DND-41 (cell line): ENCODE measurements at places on chromosomes 13 and 19.
A peak's percentile ranks its signal among the peaks of the same experiment; 100 is the strongest.

DNA sequence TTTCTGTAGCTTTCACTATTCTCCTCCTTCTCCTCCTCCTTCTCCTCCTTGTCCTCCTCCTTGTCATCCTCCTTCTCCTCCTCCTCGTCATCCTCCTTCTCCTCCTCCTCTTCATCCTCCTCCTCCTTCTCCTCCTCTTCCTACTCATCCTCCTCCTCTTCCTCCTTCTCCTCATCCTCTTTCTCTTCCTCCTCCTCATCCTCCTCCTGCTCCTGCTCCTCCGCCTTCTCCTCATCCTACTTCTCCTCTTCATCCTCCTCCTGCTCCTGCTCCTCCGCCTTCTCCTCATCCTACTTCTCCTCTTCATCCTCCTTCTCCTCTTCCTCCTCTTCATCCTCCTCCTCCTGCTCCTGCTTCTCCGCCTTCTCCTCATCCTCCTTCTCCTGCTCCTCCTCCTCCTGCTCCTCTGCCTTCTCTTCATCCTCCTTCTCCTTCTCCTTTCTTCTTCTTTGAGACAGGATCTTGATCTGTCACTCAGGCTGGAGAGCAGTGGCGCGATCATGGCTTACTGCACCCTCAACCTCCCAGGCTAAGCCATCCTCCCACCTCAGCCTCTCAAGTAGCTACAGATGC, 36.3 kb downstream of the TRPM4 start:
- DNase-seq = no peak

- peak; percentile 99 for DNase-seq
Observed at GRCh38 chr19:2613507-2614295, 88.8 kb downstream of the GNG7 start.

GRCh38 chr13:26819046-26819445, 58.5 kb upstream of the GPR12 start:
- DNase-seq = no peak

GRCh38 chr13:73970421-73971055, 163.7 kb downstream of the KLF12 start:
- no peak for DNase-seq

DNA sequence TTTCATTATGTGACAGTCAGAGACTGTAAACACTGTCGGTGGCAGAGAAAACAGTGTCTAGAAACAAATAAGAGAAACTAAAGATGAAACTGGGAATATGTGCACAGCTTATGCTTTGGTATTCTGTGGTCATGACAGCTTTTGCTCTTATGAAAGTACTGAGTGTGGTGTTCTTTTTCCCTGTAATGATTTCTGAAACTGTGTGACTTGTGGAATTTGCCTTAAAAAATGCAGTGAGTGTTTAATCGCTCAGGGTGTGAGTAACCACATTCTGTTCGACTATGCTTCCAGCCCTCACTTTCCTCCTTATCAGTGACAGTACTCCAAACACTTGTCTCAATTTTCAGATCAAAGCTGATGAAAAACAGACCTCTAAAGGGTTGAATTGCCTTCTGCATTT, 66.9 kb upstream of the DIAPH3 start:
- DNase-seq = no peak

- no peak for DNase-seq
Observed at GRCh38 chr13:97284558-97284957, 62.4 kb downstream of the MBNL2 start.

DNA sequence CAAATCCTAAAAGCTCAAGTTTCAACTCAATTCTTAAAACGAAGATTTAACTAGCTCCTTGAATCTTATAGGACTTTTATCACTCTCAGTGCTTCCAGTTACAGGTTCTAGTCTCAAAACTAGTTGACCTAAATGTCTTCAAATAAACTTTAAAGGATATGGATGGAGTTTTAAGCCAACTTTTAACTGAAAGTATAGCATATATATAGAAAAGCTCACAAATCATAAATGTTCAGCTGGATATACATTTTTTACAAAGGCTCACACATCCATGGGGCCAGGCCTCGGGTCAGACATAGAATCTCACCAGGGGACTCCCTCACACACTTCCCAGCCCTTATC, 47.1 kb upstream of the ARHGEF7 start:
- DNase-seq = no peak

DNA sequence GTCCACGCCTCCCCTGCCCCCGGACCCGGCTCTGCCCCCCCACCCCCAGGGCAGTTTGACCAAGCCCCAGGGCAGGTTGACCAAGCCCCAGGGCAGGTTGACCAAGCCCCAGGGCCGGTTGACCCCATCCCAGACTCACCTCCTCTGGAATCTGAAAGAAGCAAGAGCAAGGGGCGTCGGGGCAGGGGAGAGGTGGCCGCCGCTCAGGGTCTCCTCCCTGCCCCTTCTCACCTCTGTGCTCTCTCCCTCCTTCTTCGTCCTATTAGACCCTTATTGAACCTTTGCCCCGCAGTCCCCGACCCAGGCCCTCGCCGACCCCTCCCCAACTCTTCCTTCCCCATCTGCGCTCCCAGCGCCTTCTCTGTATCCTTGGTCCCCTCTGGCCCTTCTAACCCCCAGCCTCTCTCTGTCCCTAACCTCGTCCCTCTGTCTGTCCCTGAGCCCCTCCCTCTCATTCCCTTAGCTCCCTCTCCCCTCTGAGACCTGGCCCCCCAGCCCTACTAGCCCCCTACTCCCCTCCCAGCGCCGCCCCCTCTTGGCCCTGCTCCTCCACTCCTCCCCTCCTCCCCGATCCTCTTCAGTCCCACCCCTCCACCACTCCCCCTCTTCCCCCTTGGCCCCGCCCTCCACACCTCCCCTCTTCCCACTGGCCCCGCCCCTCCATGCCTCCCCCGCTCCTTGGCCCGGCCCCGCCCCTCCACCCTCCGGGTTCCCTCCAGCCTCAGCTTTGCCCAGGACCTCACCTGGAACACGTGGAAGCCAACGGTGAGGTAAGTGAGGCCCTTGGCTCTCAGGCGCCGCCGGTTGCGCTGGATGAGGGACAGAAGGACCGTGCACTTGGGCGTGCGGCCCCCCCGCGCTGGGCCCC, 7.6 kb downstream of the CAPN12 start:
- DNase-seq = peak; percentile 27

GRCh38 chr19:46744005-46744691, 1.7 kb upstream of the FKRP start:
- no peak for DNase-seq

DNA sequence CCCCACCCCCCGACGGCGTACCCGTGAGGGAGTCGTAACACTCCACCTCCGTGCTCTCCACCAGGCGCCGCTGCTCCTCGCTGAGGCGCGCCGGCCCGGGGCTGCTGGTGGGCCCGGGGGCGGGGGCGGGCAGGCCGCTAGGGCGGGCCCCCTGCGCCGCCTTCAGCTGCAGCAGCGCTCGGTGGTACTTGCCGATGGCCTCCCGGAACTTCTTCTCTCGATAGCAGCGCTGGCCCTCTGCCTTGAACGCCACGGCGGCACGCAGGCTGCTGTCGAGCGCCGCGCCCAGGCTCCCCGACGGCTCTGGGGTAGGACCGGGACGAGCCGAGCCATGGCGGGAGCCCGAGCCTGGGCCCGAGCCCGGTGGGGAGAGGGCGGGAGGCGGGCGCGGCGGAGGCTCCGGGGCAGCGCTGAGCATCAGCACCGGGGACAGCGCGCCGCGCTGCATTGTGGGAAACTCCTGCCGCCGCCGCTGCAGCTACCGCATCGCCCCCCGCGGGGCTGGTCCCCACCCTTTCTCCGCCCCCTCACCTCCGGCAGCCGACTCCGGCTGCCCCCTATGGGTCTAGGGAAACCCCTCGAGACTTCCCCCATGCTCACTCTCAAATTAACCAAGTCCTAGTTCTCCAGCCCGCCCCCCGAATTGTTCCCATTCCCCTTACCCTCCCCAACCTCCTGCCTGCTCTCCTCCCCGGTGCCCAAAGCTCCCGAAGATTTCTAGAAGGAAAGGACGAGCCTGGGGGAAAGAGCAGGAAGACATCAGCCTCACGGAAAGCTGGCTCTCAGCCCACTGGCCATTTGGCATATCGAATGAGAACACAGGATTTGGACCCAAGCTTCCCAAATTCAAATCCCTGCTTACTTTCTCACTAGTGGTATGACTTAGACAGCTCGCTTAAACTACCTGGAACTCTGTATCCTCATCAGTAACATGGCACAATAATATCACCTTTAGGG, at the start of gene TTC9B:
TSS of gene TTC9B (minus strand) at position 451 of the 957 bp plus-strand sequence. CDS start at position 448, 3 bp downstream.
- no peak for DNase-seq

DNA sequence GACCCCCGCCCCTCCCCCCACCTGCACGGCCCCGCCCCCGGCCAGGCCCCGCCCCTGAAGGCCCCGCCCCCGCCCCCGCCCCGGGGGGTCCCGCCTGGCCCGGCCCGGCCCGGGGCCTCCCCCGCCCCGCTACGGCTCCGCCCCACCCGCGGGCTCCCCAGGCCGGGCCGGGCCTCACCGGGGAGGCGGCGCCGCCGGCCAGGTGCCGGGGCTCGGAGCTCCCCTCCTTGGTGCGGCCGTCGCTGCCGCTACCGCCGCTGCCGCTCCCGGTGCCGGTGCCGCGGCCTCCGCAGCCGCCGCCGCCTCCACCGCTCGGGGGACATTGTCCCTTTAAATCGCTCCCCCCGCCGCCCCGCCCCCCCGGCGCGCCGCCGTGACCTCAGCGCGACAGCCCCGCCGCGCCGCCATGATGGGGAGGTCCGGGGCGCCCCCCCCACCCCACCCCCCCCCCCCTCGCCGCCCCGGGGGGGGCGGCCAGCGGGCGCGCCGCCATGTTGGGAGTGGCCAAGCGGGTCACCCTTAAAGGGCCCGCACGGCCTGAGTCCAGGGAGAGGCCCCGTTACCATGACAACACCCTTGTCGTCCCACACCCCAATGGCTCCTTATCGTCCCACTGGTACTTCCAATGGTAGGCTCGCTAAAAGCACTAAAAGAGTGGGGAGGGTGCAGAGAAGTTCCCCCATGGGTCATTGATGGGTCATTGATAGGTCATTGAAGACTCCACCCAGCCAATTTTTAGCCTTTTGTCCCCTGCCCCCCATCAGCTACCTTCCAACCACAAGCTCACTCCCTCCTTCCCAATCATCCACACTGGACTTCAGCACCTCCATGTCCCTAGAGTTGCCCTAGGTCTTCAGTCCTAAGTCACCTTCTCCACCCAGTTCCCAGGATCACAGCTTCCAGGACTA, at the start of gene WIZ:
TSS of gene WIZ (minus strand) at position 337 of the 908 bp plus-strand sequence. CDS start 1,649 bp downstream, outside the sequence.
- DNase-seq = peak; percentile 87

DNA sequence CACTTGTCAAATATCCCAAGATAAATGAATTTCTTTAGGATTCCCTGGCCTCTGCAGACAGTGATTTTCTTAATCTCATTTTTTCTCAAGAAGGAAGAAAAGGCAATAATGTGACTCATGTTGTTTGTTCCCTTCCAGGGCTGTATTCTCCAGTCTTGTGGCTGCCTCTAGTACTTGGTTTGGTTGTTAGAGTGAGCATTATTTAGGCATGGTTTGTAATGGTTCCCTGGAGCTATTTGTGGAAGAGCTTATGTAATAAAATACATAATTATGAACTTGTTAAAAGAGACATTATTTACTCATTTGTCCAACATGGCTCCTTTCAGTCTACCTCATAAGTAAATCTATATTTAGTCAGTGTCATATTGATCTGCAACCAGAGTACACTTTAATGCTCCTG, 270.4 kb downstream of the DCT start:
- DNase-seq = no peak

DNA sequence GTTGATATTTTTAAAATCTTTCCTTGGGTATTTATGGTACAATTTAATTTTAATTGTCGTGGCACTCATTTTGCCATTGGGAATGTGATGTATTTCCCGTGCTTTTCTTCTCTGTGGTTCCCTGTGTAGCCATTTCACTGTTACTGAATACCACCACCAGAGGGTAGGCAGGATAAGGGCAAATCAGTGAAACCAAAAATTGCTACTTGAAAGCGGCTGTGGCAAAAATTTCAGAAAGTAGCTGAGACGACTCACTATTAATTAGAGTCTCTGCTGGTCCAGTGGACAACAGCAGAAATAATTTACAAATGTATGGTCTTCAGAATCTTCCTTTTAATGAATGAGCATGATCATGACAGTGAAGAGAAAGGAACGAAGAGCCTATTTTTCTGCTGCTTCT, 34.4 kb upstream of the MIR17HG start:
- peak; percentile 20 for DNase-seq

DNA sequence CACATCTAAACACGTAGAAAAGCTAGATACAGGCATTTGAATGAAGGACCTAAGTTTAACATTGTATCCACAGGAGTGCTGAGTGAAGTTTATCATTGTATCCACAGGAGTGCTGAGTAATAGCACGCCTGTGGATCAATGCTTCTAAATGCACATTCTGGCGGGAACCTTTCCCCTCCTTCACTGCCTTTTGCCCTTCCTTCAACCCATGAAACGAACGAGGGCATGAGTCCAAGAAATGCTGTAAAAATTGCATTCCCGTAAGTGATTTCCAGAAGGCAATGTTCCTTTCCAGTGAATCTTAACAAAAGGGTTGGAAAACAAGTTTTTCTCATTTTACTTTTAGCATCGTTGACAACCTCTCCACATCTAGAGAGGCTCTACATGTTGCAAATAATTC, 88.1 kb downstream of the ZDHHC20 start:
- DNase-seq = no peak

DNA sequence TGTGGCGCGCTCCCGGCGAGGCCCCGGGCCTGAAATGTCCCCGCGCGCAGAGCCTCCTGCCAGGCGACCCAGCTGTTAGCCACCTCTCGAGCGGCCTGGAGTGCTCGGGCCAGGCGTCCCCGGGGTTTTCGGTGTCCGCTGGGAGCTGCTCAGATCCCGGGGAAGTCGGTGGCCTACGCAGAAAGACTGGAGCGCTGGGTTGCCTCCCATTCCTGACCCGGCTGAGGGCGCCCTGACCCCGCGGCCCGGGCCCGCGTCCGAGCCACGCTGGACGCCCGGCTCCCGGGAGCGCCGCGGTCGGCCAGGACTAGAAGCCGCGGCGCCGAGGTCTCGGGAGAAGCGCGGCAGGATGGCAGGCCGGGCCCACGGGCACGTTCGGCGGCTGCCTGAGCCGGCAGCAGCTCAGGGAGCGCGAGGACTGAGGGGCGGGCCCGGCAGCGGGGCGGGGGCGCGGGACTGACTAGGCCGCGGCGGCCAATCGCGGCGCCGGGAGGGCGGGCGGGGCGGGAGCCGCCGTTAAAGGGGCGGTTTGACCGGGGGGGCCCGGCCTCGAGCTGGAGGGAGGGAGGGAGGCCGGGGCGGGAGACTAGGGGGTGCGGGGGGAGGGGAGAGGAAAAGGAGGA, 1.3 kb upstream of the ZIC2 start:
- peak; percentile 86 for DNase-seq

- peak; percentile 70 for DNase-seq
Observed at GRCh38 chr19:1503089-1503924, 9.5 kb downstream of the ADAMTSL5 start.

DNA sequence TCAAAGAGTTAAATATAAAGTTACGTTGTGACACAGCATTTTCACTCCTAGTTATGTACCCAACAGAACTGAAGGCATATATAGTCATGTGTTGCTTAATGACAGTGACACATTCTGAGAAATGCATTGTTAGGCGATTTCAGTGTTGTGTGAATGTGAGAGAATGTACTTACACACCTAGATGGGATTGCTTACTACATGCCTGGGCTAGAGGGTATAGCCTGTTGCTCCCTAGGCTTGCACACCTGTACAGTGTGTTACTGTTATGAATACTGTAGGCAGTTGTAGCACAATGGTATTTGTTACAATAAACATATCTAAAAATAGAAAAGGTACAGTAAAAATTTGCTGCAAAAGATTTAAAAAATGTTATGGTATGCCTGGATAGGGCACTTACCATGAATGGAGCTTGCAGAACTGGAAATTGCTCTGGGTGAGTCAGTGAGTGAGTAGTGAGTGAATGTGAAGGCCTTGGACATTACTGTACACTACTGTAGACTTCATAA, 89.2 kb downstream of the DHRS12 start:
- DNase-seq = no peak

- peak; percentile 54 for DNase-seq
Observed at GRCh38 chr19:10936661-10937084, 8.1 kb downstream of the TIMM29 start.

- no peak for DNase-seq
Observed at GRCh38 chr13:62626771-62627170, 1211.1 kb upstream of the PCDH20 start.

GRCh38 chr19:14337510-14337909, 43.7 kb upstream of the ADGRE5 start:
- DNase-seq = peak; percentile 62
